T47D (cell line): ENCODE measurements at places on chromosomes 1 and 21.

DNA sequence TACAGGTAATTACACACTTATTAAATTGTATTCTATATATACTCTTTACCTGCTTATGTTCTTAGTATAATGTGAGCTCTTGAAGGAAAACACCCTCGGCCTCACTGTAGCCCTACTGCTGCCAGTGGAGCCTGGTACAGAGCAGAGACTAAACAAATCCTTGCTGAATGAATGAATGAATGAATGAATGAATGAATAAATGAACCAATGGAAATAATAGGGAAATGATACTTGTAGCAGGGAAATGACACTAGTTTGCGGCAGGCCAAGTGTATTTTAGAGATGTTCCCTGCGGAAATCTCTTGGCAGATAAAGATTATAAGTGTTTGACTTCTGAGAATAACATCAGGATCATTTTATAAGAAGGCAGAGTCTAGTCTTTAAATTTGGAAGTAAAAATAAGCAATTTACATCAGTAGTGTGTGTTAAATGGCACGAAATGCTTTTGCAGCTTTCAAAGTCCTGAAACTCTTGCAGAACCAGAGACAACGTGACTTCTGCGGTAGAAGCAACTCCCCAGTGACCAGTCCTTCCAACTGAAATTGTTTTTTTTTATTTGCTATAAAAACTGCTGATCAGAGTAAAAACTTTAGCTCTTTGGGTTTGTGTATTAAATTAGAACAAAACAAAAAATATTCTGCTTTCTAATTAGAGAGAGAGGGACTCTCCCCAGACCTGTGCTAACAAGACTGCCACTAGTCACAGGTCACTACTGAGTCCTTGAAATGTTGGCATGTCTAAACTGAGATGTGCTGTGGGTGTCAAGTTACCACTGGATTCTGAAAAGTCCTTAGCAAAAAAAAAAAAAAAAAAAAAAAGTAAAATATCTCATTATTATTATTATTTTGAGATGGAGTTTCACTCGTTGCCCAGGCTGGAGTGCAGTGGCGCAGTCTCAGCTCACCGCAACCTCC lies 199.3 kb upstream of the MAP1LC3C start:
- DNase-seq = no peak

DNA sequence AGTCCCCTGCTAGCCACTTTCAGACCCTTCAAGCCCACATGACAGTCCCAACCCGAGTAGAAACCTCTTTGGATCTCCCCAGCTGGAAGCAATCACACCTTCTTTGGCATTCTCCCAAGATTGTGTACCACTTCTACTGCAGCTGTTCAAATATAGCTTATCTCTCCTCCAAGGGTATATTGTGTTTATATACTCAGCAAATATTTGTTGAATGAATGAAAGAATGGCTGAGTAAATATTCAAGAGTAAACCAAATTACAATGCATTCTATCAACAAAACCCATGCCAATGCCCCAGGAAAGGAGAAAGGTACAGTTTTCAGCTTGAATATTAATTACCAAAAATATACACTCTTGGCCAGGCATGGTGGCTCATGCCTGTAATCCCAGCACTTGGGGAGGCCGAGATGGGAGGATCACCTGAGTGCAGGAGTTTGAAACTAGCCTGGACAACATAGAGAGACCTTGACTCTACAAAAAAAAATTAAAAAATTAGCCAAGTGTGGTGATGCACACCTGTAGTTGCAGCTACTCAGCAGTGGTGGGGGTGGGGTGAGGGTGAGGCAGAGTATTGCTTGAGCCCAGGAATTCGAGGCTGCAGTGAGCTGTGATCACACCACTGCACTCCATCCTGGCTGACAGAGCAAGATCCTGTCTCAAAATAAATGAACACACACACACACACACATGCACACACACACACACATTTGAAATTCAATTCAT lies 68.5 kb downstream of the NIBAN1 start:
- DNase-seq = peak; percentile 95

DNA sequence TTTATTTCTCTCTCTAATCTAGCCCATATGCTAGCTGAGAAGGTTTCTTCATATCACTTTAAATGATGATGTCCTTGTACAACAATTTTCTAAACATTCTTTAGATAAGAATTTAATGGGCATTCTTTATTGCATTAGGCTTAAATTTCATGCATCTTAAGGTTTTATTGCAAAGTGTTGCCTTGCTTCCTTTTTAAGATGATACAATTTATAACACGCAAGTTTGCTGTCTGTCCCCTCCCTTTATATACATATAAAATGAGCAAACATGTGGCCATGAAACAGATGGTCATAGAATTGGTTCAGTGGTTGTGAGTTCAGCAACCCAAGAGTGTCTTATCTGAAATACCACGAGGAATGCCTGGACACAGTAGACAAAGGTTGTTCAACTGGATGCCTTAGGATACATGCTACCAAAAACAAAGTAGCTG lies 12.1 kb downstream of the NBPF3 start:
- DNase-seq = no peak

GRCh38 chr1:183209533-183210158 lies 23.6 kb downstream of the LAMC2 start:
- peak; percentile 65 for DNase-seq

GRCh38 chr1:159802111-159802510 lies at the start of gene FCRL6:
Gene FCRL6 (plus strand): TSS chr1:159802360. CDS start chr1:159802425, 65 bp downstream.
- DNase-seq = no peak

GRCh38 chr1:175138579-175138978 lies 54.0 kb downstream of the KIAA0040 start:
- DNase-seq = peak; percentile 16

- DNase-seq = peak; percentile 51
These were observed 135.6 kb upstream of the KCNJ15 start for GRCh38 chr21:38120984-38121855.

GRCh38 chr1:37741130-37741529 lies 23.8 kb downstream of the EPHA10 start:
- DNase-seq = no peak

- no peak for DNase-seq
These were observed 257.9 kb downstream of the PAPPA2 start for GRCh38 chr1:176720838-176721237.

DNA sequence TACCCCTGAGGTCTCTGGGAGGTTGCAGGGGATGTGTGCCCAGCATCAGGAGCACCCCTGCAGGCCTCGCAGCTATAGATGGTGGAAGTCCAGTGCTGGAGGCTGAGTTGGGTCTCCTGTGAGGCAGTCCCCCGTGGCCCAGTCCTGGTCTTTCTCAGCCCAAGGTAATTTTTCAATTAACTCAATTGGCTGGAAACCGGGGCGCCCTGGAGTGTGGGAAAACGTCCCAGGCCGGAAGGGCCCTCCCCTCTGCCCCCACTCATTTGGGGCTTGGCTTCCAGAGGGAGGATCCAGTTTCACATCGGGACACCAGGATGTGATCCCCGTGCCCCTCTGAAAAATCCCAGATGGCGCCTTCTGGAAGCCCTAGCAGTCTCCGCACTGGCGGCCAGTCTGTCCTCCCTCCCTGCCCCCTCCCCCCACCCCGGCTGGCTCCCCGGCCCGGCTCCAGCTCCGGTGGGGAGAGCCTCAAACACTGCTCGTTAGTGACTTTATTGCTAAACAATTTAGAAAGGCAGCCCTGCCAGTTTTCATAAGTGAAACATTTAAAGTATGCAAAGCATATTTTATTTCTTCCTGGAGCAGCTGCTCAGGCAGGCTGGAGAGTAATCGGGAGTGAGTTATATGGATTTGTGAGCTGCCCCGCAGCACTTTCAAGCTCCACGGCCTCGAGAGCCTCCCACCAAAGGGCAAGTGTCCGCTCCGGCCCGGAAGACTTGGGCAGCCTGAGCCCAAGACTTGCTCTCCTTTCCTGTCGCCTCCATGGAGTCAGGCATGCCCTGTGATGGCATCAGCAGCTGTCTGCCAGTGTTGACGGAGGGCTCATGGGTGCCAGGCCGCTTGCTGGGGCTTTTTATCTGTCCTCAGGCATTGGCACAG lies 208.2 kb upstream of the TMEM51 start:
- DNase-seq = no peak

DNA sequence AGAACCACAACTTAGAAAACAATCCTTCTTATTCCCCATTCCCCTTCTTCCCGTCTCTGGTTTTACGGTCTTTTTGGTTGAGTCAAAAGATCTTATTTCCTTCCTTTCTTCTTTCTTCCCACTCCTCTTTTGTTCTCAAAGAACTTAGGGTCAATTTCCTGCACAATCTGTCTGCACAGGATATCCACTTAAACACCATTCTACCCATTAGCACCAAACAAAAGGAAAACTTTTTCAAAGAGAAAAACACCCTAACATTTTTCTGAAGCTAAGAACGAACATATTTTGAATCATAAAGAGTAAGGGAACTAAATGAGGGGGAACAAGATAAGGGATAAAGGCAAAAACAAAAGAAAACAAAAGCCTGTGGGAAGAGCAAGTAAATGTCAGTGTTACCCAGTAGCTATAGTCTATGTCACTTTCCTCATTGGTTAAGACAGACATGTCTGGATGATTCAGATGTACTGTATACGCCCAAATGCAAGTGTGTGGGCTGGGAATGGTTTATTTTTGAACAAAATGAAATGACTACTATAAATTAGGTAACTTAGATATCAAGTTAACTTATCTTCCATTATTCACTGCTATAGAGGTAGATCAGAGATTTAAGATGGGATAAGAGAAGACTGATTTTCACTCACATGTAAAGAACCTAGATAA lies 59.9 kb downstream of the TOR3A start:
- no peak for DNase-seq

- no peak for DNase-seq
These were observed 153.9 kb downstream of the GALNT2 start for GRCh38 chr1:230220907-230221306.

- no peak for DNase-seq
These were observed 180.7 kb upstream of the VAMP3 start for GRCh38 chr1:7590426-7590790.

GRCh38 chr1:8646996-8647395 lies 170.4 kb downstream of the RERE start:
- no peak for DNase-seq

- DNase-seq = no peak
These were observed 86.3 kb downstream of the MPZL1 start for GRCh38 chr1:167808104-167808503.

DNA sequence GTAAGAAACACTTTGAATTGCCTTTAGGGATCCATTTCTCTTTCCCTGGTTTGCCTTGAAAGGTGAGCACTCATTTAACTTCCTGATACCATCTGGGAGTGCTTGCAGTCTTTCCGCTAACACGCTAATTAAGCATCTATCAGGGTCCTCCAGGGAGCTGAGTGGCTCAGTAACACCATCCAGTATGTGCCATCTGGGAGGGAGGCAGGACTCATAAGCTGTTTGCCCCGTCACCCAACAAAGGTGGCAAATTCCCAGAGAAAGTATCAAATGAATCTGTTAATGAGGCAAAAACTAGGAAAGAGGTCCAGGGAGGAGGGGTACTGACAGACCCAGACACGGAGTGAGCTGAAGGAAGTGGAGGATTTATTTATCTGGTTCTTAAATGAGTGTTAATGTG lies 430.9 kb downstream of the HLX start:
- DNase-seq = no peak

DNA sequence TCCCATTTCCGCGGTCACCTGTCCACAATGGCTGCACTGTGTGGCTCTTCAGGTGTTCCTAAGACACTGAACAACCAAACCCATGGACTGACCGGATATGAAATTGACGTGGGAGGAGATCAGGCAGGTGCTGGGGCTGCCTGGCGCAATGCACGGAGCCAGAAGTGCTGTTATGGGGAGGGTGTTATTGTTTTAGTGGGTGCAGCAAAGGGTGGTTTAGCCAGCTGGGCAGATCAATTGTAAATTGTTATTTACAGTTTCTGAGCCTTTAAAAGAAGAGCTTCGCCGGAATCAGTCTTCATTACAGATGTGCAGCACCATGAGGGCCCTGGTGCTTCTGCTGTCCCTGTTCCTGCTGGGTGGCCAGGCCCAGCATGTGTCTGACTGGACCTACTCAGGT lies at the start of gene CA6:
TSS of gene CA6 (plus strand) at position 301 of the 400 bp plus-strand sequence. CDS start at position 320, 19 bp downstream.
- no peak for DNase-seq

- no peak for DNase-seq
These were observed 1.7 kb downstream of the ATP1B1 start for GRCh38 chr1:169108223-169108622.

GRCh38 chr1:163701783-163702374 lies 380.1 kb downstream of the NUF2 start:
- DNase-seq = peak; percentile 24

GRCh38 chr21:33070744-33070997 lies 730 bp downstream of the OLIG1 start:
- no peak for DNase-seq

DNA sequence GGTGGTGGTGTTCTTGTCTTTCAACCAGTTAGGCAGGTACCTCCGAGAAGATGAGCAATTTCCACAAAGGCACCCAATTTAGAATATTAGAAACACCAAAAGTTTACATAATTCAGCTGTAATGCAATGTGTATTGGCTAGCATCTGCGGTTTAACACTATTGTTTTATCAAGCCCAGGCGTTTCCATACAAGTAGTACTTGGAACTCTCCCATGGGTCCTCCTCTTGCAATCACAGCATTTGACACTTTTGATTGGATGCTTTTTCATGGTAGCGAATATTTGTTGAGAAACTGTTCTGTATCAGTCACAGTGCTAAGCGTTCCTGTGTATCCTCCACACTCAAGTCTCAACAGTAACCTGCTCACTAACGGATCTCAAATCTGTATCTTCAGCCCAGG lies 20.1 kb upstream of the MAP1LC3C start:
- no peak for DNase-seq

GRCh38 chr1:223737342-223737741 lies 25.0 kb downstream of the CAPN2 start:
- no peak for DNase-seq

GRCh38 chr21:19268686-19269085 lies 865.1 kb upstream of the TMPRSS15 start:
- DNase-seq = no peak

DNA sequence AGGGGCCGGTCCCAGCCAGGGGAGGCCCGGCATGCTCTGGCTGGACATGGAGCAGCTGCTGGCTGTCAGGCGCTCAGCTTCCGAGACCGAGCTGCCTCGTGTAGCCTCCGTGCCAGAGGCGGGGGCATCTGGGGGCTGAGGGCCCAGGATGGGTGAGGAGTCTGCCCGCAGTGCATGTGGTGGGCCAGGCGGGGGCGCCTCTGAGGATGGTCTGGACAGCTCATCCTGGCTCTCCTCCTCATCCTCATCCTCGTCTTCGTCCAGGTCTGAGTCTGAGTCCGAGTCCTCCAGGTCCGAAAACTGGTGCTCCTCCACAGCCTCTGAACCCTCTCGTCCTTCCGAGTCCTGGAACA lies 28.9 kb upstream of the EDN2 start:
- DNase-seq = no peak

GRCh38 chr1:28510970-28511440 lies 5.2 kb downstream of the RCC1 start:
- DNase-seq = peak; percentile 58

DNA sequence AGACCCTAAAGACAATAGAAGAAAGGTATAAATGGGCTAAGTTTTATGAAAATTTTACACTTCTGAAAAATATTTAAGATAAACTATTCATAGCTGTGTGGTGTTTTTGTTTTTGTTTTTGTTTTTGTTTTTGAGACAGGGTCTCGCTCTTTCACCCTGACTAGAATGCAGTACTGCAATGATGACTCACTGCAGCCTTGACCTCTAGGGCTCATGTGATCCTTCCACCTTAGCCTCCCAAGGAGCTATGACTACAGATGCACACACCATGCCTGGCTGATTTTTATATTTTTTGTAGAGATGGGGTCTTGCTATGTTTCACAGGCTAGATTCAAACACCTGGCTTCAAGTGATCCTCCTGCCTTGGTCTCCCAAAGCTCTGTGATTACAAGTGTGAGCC lies 66.6 kb downstream of the PUM1 start:
- DNase-seq = no peak
